Naive thymus-derived CD8-positive, alpha-beta T cell (primary cell): ENCODE measurements at places on chromosomes 5 and 9. TPM values are rescaled to one million over a fixed set of nuclear protein-coding genes. Genes with fewer than 3 reads are reported as not detected.

DNA sequence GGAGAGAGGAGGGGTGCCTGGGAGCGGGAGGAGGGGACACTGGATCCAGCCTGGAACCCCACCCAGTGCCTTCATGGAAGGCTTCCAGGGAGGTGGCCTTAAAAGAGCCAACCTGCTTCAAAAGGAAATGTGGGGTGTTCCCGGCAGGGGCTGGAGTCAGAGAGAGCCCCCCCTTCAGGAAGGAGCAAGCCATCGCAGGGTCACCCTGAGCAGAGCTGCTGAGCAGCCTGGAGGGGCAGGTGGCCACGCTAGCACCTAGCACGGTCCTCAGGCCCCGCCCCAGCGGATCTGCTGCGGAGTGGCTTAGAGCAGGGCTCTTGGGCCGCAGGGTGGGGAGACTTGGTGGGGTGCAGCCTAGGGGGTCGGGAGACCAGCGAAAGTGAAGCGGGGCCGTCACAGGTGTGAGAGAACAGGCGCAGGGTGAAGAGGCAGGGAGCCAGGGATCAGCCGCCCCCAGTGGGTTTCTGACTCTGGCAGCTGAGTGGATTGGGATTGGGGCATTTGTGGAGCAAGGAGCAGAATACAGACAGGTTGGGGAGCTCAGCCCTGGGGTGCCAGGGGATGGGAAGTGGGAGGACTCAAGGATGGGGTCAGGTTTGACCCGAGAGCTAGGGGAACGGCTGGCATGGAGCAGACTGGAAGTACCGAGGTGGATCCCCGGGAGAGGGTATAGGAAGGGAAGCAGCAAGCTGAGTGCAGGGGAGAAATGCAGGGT lies 1.5 kb downstream of the LCN2 start:
- DNase-seq = no peak
- peaks cover 14% of the 10 kb centered on the region for H3K4me1 ChIP-seq
- H3K27ac ChIP-seq = no peak overlapping the region
- H3K27me3 ChIP-seq = no peaks in the 10 kb centered on the region
- H3K36me3 ChIP-seq = no peaks in the 10 kb centered on the region

GRCh38 chr9:86368871-86369521 lies 14.8 kb upstream of the TUT7 start:
- H3K27me3 ChIP-seq = peaks cover 5% of the 10 kb centered on the region
- H3K4me1 ChIP-seq = no peaks in the 10 kb centered on the region
- peaks cover 25% of the 10 kb centered on the region for H3K36me3 ChIP-seq
- H3K4me3 ChIP-seq = no peak overlapping the region
- DNase-seq = no peak

DNA sequence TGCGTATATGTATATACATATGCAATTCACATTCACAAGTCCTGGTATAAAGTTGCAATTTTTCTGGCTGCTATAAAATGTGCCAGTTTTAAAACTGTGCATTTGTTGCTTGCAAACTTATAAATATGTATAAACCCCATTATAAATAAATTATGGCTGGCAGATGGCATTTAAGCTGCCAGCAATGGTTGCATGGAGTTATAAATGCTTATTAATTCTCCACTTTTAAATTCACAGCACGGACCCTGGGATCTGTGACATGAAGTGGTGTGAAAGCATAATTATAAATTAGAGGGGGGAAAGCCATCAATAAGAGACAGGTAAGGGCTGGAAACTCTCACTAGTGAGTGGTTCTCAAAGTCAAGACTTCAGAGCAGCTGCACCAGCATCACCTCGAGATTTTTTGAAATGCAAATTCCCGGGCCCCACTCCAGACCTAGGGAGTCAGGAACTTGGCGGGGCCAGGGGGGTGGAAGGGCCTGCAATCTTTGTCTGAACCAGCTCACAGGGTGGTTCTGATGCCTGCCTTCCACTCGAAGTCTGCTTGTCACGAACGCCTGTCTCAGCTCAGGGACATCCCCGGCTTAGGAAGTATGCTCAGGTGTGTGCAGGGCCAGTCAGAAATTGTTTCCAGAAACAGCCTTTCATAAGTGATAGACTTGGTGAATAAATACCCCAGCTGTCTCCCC lies 16.9 kb downstream of the S1PR3 start:
- peaks cover 12% of the 10 kb centered on the region for H3K27me3 ChIP-seq
- H3K4me3 ChIP-seq = no peak overlapping the region
- no peaks in the 10 kb centered on the region for H3K4me1 ChIP-seq
- DNase-seq = no peak

Gene CDKN2B
- not detected for total RNA-seq

- no peak overlapping the region for H3K27ac ChIP-seq
- peaks cover 11% of the 10 kb centered on the region for H3K4me1 ChIP-seq
- no peak for DNase-seq
- H3K4me3 ChIP-seq = no peak overlapping the region
- H3K36me3 ChIP-seq = no peaks in the 10 kb centered on the region
Measured at GRCh38 chr5:65478336-65478735, 3.4 kb downstream of the ADAMTS6 start.

- H3K36me3 ChIP-seq = peaks cover 20% of the 10 kb centered on the region
- H3K27me3 ChIP-seq = no peaks in the 10 kb centered on the region
- peaks cover 48% of the 10 kb centered on the region for H3K4me1 ChIP-seq
- H3K27ac ChIP-seq = peak overlapping the region; percentile 96
Measured at GRCh38 chr9:98074115-98074990, 17.8 kb downstream of the NANS start.

GRCh38 chr5:180161420-180162303 lies 47.3 kb downstream of the RASGEF1C start:
- no peak for DNase-seq
- H3K27ac ChIP-seq = no peak overlapping the region
- peaks cover 20% of the 10 kb centered on the region for H3K27me3 ChIP-seq
- no peak overlapping the region for H3K4me3 ChIP-seq
- H3K4me1 ChIP-seq = peaks cover 6% of the 10 kb centered on the region

Gene FOXD4L5
- 0.52 TPM for total RNA-seq

GRCh38 chr5:116502138-116502537 lies 72.5 kb downstream of the SEMA6A start:
- H3K4me1 ChIP-seq = no peaks in the 10 kb centered on the region
- H3K27me3 ChIP-seq = no peaks in the 10 kb centered on the region
- H3K36me3 ChIP-seq = peaks cover 4% of the 10 kb centered on the region
- DNase-seq = no peak

Gene WDR38
- not detected for total RNA-seq

DNA sequence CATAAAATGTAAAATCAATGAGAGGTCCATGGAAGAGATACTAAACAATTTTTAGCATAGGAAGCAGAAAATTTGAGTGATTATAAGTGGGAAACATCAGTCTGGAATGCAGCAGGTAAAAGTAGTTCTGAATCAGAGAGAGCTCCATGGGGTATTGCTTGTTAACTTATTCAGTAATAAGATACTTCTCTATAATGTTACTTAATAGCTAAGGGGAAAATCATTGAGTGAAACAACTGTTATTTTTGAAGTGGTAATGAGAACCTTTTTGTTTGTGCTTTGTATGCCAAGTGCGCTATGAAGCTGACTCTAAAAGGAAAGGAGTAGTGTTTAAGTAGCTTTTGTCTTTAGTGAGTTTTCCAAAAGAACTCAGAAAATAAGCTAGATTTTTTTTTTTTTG lies 95.2 kb downstream of the ERBIN start:
- peak overlapping the region; percentile 4 for H3K27ac ChIP-seq
- H3K36me3 ChIP-seq = peaks cover 1% of the 10 kb centered on the region
- DNase-seq = no peak
- peaks cover 8% of the 10 kb centered on the region for H3K4me1 ChIP-seq
- H3K27me3 ChIP-seq = no peaks in the 10 kb centered on the region

Gene STK10
- 351 TPM for total RNA-seq

- H3K36me3 ChIP-seq = no peaks in the 10 kb centered on the region
- peaks cover 12% of the 10 kb centered on the region for H3K4me1 ChIP-seq
- H3K4me3 ChIP-seq = no peak overlapping the region
- no peak overlapping the region for H3K27ac ChIP-seq
- no peaks in the 10 kb centered on the region for H3K27me3 ChIP-seq
Measured at GRCh38 chr9:81693671-81694378, 4.5 kb upstream of the TLE1 start.

Gene HCN1
- total RNA-seq = not detected
